Amniotic stem cell (primary cell): ENCODE measurements at places on chromosomes 16 and 17.
A peak's percentile ranks its signal among the peaks of the same experiment; 100 is the strongest.

DNA sequence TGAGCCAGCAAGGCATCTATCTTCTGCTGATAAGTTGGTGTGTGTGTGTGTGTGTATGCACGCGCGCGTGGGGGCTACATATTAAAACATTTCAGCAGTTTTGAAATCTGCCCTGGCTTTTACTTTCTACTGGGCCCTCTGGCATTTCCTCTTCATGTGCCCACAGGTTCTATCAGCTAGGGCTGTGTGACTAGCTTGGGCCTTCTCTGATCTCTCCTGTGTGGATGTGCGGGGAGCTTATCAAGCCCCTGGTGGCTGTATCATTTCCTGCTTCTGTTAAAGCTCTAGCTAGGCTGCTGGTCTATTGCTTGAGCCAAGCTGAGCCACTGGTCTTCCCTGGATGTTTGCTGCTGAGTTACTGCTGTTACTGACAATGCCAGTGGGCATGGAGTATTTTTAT, 132.5 kb downstream of the AATF start:
- DNase-seq: no peak

DNA sequence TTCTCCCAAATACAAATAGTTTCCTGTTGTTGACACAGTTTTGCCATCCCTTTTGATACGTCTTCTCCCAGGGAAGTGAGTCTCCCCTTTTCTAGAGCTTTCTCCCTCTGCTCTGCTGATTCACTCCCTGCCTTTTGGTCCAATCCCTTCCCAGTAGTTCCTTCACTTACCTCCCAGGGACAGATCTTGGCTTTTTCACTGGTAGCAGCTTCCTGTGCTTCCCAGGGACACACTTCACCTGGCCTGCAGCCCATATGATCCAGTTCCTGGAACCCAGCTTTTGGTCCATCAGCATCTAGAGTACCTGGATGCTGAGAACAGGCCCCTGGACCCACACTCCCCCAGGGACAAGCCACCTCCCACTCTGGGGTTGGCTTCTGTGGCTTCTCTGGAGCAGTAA, 15.8 kb downstream of the GPR179 start:
- no peak for DNase-seq

DNA sequence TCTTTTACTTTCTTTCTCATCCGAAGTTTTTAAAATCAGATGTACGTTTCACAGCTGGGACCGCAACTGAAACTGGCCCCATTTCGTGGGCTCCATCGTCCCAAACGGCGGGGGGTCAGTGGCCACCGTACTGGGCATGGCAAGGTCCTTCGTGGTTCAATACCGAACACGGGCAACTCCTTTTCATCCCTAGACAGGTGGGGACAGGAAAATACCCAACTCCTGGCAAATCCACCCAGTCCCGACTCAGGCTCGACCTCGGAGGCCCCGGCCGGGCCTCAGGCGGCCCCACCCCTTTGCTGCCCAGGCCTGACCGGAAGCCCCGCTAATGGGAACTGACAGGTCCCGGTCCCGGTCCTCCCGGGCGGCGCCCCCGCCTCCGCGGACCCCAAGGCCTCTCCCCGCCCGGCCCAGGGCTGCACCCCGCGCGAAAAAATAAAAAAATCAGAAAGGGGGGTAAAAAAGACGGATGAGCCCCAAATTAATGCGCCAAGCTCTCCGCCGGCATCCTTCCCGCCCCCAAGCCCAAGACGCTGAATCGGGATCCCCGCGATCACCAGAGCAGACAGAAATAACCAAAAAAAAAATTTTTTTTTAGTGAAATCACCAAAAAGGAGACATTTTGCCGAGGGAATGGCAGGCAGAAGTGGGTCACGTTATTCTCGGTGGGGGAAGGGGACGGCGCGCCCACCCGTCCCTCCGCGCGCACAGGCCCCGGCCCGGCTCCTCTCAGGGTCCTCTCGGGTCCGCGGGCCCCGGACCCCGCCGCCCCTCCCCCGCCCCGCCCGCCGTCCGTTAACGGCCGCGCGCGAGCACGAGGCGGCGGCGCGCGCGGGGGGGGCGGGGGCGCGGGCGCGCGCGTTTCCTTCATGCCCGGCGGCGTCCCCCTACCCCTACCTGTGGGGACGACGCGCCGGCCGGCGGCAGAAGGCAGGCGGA, 562 bp downstream of the ZC3H7A start:
- DNase-seq: peak; percentile 34

- no peak for DNase-seq
Measured at GRCh38 chr16:8869212-8869987, 594 bp upstream of the CARHSP1 start.

- DNase-seq: peak; percentile 49
Measured at GRCh38 chr17:42679492-42680330, 1.9 kb downstream of the CCR10 start.
